ENCODE measurements at places on chromosomes 12 and 14. TPM values are rescaled to one million over a fixed set of nuclear protein-coding genes. Genes with fewer than 3 reads are reported as not detected.
A peak's percentile ranks its signal among the peaks of the same experiment; 100 is the strongest.

The TGFB3 gene
- polyA plus RNA-seq = 5.2 TPM

The KRT78 gene
- not detected for polyA plus RNA-seq

The FOXA1 gene
- not detected for polyA plus RNA-seq

The KIAA0586 gene
- 4.7 TPM for polyA plus RNA-seq

The RD3L gene
- polyA plus RNA-seq = not detected

GRCh38 chr12:22874151-22874550 lies 249.2 kb downstream of the ETNK1 start:
- no peak for DNase-seq

DNA sequence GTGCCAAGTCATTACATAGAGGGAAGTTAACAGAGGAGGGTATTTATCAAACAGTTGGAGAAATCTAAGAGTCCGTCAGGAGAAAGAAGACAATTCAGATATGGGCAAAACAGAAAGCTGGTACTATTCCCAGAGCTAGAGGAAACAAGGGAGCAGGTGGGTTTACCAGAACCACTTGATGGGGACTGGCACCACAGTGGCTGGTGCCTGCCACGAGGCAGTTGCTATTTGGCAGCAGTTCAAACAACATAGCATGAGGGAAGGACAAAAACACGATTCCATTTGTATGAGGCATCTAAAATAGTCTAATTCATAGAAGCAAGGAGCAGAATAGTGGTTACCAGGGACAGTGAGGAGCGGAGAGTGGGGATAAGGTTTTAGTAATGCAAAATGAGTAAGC lies 24.6 kb upstream of the KLRD1 start:
- DNase-seq = no peak

- DNase-seq = no peak
Measured at GRCh38 chr14:22613106-22613695, 15.1 kb downstream of the ABHD4 start.

DNA sequence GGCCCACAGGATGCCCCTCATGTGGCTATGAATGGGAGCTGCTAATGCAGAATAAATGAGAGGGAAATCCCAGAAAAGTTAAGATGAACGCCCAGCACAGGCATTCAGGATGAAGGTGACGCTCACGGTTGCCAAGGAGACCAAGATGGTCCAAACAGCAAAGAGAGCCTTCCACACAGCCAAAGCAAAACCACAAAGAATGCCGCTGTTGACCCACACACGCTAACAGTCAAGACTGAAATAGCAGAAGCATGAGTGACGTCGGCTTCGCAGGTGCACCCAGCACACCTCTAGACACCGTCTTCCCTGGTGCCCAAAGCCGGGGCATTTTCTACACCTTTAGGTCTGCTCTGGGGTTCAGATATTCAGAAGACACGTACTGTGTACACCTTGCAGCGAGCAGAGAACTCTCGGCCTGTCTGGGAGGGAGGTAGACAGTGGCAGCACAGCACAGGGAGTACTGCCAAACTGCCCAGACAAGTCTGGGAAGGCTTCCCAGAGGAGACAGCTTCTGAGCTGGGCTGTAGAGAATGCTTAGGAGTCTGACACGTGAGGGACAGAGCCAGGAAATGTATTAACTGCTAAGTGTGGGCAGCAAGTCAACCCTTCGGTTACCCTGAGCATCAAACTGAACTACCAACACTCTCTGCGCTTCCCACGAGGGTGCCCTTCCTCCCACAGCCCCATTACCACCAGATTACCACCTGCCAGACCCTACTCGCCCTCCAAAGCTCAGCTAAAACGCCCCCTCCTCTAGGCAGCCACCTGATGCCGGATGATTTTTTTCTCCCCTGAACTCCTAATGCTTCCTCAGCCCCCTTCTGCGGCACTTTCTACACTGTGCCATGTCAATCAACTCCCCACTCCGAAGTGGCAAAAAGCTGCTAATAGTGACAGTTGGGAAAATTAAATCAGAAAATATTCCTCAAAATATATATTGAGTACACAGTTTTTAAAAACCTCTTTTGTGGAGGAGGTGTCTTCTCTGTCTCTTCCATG lies 50.1 kb downstream of the CCDC88C start:
- DNase-seq = no peak

DNA sequence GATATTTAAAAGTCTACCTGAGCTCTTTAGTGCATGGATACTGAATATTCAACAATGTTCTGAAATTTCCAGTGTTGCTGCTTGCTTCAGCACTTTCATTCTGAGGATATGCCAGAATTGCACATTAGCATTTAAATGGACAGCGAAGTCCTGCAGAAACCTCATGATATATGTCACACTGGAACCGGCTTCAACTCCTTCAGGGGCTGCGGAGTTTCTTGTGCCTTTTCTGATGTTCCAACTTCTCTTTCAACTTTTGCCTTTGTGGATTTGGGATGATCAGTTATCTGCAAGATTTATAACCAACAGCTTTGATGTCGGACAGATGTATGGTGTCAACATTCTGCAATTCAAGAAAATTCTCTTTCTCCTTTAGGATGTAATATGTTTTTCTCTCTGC lies 142.5 kb upstream of the LMNTD1 start:
- peak; percentile 44 for DNase-seq
